HS-5 (cell line): ENCODE measurements at places on chromosomes 16 and 17.

DNA sequence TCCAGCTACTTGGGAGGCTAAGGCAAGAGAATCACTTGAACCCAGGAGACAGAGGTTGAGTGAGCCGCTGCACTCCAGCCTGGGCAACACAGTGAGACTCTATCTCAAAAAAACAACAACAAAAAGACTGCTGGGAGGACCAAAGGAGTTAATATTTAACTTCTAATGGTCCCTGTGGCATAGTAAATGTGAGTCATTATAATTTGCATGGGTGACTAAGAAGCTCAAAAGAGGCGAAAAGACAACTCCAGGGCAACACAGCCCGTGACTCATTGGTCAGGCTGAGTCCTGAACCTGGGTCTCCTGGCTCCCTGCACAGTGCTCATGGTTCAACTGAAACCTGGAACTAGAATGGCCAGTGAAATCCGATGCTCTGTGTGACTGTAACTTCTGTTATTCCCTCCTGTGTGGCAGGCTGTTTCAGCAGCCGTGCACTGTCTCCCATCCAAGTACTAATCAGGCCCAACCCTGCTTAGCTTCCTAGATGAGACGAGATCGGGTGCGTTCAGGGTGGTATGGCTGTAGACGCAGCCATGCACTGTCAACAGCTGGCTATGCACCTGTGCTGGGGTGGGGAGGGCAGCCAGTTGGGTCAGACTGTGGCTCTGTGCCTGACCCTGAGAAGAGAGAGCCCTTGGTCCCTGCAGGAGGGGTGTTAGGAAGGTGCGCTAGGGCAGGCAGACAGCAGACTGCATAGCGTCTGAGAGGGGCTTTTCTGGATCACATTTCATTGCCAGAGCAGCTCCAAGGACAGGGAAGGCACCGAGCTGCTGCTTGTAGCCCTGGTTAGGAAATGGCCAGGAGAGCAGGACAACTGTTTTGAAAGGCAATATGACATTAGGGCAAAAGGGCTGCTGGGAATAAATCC lies 14.5 kb upstream of the GPRC5C start:
- peak; percentile 41 for DNase-seq

DNA sequence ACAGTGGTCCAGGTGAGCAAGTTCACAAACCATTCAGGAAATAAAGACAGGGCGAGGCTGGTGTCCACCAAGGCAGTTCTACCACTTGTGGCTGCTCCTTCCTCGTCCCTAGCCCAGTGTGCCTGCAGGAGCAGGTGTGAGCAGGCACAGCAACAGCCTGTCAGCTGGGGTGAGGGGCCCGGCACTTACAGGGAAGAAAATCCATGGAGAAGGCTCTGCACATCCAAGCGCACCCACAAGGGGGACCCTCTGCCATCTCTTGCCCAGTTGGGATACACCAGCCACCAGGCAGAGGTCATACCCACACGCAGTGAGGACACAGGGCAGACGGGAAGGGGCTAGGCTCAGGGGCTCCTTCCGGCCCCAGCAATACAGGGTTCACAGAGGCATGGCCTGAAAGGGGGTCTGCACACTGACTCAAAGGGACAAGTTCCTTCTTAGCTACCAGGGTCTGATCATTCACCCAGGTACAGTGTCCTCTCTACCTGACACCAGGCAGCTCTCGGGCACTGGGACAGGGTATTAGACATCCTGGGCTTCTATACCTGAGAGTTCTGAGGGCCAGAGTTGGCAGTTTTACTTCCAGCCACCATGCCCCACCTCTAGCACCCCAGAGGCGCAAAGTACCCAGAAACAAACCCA lies 27.0 kb downstream of the CDIP1 start:
- no peak for DNase-seq

- no peak for DNase-seq
Observed at GRCh38 chr17:41419716-41420115, 4.7 kb downstream of the KRT37 start.

GRCh38 chr16:1560866-1561265 lies 27.4 kb downstream of the TMEM204 start:
- DNase-seq = no peak

- DNase-seq = peak; percentile 16
Observed at GRCh38 chr17:69246726-69247375, 18.2 kb upstream of the ABCA10 start.

DNA sequence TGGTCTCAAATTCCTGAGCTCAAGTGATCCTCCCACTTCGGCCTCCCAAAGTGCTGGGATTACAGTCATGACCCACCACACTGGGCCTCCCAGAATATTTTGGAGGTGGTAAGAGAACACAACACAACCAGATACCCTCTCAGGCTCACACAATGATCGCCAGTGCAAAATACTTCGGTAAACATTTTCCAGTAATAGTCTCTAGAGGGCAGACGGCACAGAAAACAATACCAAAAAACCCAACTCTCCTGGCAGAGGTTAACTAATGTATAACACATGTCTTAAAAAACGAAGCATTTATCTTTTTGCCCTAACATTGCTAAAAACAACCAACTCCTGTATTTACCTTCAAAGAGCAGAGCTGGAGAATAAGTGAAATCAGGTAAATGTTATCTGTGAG lies 10.5 kb downstream of the NUFIP2 start:
- DNase-seq = no peak

DNA sequence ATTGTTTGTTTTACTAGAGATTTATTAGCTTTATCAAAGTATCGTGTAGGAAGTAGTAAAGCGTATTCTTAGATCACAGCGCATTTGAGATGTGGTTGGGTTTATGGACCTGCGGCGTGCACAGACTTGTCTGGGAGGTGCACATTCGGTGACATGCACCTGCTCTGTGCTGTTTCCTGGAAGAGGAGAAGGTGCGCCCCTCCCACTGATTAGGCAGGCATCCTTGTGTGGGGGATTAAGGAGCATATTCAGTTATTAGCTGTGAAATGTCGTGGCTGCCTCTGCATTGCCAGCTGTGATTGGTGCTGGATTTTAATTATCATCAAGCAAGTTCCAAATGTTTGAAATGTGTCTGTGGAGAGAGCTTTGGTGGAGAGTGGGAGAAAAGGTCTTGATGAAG lies 903.8 kb upstream of the RBFOX1 start:
- no peak for DNase-seq

DNA sequence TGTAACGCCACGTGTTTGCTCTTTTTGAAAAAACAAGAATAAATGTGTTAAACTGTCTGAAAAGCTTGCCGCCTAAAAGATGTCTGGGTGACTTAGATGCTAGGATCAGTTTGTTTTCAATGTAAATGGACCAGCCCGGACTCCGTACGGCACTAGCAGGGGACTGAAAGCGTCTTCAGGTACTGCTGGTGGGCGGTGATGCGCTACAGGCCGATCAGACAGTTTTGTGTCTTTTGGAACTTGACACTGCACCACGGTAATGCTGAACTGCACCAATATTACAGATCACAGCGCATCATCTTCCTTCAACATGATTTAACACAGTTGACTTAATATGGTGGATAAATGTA lies 727 bp upstream of the MBTPS1 start:
- DNase-seq = peak; percentile 2

GRCh38 chr16:85123891-85124635 lies 11.8 kb upstream of the CIBAR2 start:
- peak; percentile 30 for DNase-seq

DNA sequence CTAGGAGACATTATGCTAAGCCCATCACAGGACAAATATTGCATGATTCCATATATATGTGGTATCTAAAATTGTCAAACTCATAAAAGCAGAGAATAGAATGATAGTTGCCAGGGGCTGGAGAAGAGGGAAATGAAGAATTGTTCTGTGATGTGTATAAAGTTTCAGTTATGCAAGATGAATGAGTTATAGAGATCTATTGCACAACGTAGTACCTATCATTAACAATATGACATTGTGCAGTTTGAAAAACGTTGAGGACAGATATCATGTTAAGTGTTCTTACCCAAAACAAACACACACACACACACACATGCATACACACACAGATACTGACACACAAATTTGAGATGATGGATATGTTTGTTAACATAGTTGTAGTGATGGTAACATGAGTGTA lies 871.6 kb upstream of the GOT2 start:
- DNase-seq = no peak

DNA sequence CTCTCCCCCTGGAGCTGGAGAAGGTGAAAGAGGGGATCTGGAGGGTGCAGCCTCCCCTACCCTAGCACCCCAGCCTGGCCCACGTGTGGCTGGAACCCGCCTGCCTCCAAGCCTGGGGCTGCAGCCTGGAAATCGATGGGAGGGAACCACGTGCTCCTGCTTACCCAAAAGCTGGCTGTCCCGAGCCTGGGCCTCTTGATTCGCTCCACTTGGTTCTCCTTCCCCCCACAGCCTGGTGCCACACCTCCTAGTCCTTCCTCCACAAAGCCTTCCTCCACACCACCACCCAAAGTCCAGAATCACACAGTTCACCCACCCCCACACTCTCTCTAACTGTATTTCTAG lies 29.3 kb downstream of the CFAP20 start:
- no peak for DNase-seq

DNA sequence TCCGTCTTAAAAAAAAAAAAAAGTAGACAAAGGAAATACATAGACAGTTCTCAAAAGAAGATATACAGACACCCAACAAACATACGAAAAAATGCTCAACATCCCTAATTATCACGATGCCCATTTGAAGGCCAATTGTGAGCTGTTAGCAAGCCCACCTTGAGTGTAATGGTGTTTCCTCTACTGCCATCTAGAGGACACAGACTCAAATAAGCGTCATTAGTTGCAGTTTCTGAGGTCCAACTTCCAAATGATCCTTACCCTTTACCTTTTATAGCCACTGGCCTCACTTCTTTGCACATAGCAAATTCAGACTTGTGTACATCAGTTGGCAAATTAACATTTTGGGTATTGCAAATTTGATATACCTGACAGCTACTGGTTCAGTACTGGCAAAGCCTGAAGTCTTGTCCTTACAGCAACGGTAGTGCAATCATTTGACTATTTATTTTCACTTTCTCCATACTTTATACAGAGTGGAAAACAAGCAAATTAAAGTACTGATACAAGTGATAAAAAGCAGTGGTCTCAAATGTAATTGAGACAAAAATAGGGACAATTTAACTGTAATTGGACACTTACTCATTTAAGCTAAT lies 536.3 kb upstream of the EEF2KMT start:
- no peak for DNase-seq

DNA sequence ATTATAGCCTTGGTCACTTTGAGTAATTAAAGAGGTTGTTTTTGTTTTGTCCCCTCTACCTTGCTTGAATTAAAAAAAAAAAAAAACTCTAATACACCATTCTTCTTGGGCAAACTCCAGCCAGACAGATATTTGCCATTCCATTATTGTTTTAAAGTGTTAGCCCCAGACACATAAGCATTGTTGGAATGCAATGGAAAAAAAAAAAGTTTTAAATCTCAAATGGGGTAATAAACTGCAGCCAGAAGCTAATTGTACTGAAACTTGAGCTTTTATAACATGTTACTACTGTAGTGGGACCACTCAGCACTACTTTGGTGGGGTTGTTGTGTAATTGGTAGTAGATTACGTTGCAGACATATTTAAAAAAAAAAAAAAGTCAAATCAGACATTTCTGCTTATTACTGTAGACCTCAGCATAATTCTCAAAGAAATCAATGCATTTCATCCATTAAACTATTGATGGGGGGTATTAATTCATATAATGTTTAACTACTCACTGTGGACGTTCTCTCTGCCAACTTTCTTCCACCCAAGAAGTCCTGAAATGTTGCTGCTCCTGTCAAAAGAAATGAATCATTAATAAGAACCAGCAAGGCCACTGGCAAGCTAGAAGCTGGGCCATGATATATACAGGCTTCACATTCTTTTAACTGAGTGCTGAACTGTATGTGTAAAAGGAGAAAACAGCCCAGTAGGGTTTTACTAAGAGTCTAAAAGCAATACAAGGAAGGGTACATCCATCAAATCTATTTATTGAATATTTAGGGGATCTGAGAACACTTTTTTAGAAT lies 626.6 kb upstream of the SOX9 start:
- DNase-seq = no peak

GRCh38 chr17:43637563-43638323 lies 24.0 kb downstream of the MEOX1 start:
- no peak for DNase-seq

DNA sequence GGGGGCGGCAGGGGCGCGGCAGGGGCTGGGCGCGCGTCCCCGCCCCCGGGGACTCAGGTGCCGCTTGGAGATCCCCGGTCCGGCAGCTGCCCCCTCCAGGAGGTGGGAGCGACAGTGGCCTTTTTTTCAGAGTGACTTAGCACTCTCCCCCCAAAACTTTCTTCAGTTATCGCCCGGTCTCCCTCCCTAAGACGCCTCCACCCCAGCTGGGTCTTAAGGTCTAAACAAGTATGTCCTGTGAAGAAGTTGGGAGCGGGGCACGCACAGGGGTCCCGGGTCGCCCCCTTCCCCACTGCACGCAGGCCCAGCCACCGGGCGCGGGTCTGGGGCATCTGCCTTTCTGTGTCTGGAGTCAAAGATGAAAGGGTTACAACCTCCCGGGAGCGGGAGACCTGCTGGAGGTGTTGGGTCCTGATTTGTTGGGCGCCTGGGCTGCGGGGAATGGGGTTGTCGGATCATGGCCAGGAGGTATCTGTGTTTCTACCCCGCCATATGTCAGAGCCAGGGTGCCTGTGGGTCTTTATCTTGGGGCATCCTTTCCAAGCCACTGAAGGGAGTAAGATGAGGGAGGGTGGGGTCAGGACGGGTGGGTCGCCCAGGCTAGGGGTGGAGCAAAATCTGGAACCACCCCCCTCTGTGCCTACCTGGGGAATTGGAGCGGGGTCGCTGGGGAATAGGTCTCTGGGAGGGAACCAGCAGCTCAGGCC lies 757 bp downstream of the FMNL1 start:
- no peak for DNase-seq

DNA sequence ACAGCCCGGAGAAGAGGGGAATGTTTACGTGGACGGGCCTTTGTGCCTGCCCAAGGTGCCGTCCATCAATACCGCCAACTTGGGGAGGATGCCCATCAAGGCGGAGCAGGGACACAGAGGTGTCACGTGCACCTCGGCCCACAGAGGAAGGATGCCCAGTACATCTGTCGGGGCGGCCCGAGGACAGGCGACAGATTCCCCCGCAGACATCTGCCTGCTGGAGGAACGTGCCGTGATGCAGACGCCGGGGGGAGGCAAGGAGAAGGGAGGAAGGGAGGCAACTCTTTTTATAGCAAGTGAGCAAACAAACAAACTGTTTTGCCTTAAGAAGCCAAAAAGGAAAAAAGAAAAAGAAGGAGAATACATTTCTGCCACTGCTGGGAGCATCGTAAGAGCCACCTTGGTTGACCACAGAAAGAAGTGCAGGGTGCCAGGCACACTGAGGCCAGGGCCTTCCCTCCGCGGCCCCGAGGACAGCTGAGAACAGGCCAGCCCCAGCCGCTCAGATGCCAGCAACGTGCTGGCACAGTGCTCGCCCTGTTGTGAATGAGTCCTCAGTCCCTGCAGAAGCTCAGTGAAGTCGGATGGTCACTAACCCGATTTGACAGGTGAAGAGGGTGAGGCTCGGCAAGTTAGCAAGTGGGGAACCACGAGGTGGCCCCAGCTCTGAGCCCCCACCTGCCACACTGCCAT lies 146.4 kb downstream of the RBFOX3 start:
- no peak for DNase-seq
